ENCODE measurements at places on chromosomes 1 and 21.

- no peak for DNase-seq
These were observed 13.9 kb upstream of the CPT2 start for GRCh38 chr1:53182716-53183094.

DNA sequence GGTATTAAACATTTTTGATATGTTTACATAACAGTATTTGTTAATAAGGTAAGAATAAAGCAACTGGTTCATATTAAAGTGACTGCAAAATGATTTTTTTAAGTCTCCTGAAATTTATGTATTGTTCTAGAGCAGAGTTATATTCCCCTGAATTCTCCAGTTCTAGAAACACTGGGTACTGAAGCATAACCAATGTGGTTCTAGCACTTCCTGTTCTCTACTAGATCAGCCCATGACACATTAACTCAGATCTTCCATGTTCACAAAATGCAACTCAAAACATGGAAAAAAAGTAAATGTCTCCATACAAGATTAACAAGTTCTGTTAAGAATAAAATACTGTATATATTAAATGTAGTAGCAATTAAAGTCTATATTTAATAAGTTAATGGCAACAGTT is 3.9 kb downstream of the NEGR1 start:
- no peak for DNase-seq

- no peak for DNase-seq
These were observed 165.2 kb downstream of the PLA2G4A start for GRCh38 chr1:186993996-186994395.

DNA sequence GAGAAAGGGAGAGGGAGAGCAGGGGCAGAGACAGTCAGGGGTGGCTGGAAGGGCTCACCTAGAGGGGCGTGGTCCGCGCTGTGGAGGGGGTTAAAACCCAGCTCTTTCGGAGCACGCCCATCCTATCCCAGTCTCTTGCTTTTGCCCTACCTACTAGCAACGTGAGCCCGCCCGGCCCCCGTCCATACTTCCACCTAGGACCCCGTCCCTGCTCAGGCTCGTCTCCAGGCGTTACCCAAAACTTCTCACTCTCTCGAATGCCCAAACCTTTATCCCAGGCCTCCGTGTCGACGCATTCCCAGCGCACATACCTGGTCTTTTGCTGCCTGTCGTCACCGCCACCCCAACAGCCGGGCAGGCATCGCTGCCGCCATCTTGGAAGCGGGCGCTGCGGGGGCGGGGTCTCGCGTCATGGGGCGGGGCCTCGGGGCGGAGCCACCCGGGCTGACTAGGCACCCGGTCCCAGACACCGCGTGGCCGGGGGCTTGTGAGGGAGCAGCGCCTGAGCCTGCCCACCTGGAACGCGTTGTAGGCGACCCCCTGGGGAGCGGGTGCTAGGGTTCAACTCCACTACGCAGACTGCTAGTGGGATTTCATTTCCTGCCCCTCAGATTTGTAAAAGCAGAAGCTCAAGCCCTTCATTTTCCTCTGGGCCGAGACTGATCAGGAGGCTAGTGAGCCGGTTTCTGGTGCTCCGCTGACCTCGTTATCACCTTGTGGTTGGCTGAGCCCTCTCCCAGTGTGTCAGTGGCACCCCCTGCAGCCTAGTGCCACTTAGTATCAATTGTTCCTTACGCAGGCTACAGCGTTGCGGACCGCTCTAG is at the start of gene B4GALT3:
Gene B4GALT3 (minus strand): TSS at position 396 of the 824 bp plus-strand sequence. CDS start 1,447 bp downstream, outside the sequence.
- peak; percentile 93 for DNase-seq

DNA sequence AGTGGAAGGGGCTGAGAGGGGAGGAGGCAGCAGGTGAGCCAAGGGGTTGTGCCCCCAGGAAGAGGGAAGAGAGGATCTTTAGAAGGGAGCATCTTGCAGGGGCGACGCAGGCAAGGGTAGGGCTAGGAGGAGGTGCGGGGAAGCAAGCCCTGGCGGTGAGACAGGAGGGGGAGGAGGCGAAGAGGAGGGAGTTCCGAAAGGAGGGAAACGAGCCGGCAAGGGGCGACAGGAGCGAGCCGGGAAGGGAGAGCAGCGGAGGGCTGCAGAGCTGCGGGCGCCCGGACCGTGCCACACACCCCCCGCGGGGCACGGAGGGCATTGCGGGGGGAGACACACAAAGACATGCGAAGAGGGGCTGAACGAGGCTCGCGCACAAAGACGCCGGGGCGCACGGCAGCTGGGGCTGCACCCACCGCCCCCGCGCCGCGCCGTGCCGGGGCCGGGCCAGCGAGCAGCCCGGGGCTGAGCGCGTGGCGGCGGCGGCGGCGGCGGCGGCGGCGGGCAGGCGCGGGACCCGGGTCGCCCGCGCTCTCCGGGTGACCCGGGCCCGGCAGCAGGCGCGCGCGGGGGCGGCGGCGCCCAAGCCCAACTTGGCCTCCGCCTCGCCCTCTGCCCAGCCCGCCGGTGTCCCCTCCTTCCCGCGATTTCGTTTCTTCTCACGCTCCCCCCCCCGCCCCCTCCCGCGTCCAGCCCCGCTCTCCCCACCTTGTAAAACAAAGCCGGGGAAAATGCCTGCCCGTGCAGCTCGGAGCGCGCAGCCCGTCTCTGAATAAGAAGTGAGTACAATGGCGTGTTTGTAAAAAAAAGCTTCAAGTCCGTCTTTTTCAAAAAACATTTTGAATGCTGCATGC is at the start of gene KCNK2:
Gene KCNK2 (plus strand): TSS at position 206 of the 851 bp plus-strand sequence. CDS start 649 bp downstream, outside the sequence.
- no peak for DNase-seq

- no peak for DNase-seq
These were observed 76.3 kb downstream of the UCK2 start for GRCh38 chr1:165903672-165904071.

DNA sequence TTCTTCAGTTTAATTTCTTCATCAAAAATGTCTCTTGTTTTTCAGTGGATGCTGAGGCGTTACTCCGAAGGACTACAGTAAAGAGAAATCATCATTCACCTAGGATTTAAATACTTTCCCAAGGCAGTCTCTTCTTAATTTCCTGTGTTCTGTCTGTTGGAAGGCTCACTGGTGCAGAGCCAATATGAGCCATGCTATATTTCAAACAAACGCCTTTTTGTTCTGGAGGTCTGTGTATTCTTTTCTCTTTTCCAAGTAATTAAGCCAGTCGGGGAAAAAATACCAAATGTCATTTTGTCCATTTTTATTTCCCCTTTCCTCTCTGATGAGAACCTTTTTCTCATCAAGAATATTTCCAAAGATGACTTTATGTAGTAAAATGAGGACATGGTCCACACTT is 206.5 kb downstream of the RWDD3 start:
- no peak for DNase-seq

DNA sequence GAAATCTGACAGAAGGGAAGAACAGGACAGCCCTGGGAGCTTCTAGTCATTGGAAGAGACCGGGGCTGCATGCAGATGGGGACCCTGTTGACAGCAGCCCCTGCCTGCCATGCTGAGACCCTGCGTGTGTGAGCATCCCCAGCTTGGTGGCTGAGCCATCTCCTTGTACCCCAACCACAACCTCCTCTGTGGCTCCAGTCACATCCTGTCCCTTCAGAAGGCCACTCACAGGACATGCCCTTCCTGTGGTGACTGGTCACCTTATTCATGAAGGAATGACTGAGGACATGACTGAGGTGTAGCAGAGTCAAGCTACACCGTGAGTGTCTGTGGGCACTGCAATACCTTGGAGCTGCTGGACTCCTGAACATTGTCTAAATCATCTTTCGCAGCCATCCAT is 141.8 kb upstream of the ERRFI1 start:
- DNase-seq: no peak

DNA sequence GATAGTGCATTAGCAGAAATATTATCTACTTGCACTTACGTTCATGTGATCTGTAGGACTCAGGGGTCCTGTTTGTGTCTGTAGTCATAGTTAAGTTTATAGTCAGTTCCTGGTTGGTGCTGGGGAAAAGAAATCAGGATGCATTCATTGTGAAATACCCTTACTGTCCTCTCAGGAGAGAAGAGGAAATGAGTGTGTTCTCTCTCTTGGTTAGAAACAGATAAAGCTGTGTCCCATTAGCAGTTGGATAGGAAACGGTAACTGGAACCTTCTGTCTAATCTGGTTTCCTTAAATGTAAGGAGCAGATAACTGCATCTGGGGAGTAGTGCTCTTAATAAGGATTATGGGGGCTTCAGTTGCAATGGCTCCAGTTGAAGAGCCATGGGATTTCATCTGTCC is 8.9 kb downstream of the SDCCAG8 start:
- no peak for DNase-seq

Data from CD4-positive, alpha-beta T cell treated with Interleukin-10 for 1 hour (primary cell).